ENCODE measurements at places on chromosomes 3 and 15.
A peak's percentile ranks its signal among the peaks of the same experiment; 100 is the strongest.

DNA sequence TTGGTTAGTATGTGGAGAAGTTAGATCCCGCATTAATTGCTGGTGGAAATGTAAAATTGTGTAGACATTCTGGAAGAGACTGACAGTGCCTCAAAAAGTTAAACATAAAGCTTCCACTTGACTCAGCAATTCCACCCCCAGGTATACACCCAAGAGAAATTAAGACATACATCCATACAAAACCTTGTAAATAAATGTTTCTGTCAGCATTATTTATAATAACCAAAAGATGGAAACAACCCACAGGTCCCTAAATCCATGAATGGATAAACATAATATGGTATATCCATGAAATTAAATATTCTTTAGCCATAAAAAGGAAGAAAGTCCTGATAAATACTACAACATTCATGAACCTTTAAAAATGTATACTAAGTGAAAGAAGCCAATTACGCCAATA lies 817.4 kb downstream of the NTRK3 start:
- DNase-seq: no peak

DNA sequence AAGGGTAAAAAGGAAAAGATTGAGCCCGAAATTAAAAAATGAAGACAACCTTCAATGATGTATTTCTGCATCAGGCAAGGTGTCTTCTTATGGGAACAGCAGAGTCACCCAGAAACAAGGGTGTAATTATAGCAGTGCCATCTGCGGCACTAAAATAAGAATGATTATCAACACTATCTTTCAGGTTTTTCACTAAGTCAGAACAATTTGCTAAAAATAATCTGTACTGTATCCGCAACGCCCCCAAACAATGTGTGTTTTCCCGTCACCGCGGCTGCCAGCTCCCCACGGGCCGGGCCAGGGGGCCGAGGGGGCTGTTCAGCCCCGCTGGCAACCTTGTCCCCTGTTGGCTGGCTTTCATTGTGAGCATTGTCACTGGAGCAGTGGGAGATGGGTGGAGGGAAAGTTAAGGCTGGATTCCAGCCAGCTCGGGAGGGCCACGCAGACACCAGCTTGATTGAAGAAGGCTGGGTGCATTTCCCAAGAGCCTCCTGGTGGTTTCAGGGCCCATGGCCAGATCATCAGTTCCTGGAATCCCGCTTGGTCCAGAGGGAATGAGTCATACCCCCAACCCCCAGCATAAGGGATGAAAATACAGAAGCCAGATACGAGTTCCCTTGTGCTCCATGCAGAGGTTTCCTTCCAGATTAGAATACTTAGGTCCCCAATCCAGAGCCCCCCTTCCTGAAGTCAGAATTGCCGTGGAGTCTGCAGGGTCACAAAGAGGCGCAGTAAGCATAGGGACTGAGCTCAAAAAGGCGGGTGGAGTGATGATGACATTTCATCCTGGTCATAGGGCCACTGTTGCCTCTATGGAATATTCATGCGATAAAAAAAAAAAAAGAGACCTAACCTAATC lies 90.2 kb upstream of the KLF13 start:
- DNase-seq: peak; percentile 98

- DNase-seq: no peak
Observed at GRCh38 chr15:93985925-93986324, 245.4 kb upstream of the MCTP2 start.

- no peak for DNase-seq
Observed at GRCh38 chr3:154244644-154245043, 79.6 kb downstream of the DHX36 start.

- DNase-seq: no peak
Observed at GRCh38 chr3:179825527-179826246, 172.8 kb downstream of the USP13 start.

GRCh38 chr15:89760303-89761008 lies 9.4 kb upstream of the MESP1 start:
- peak; percentile 36 for DNase-seq

GRCh38 chr3:61610316-61610715 lies 48.9 kb downstream of the PTPRG start:
- DNase-seq: no peak

DNA sequence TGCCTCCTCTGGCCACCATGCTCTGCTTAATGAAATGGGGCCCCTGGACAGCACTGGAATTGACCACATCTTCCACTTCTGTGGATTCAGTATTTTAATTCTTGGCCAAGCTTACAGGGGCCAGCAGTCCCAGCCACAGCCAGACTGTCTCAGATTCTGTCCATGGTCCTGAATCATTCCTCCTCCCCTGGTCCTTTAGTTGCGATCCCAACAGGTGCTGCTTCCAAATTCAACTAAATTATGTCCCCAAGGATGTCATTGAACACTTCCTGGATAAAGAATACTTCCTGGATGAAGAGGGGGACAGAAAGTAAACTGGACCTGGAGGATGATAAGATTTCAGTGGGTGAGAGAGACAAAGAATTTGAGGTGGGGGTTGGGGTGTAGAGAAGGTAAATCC lies 111.1 kb upstream of the FOXB1 start:
- DNase-seq: no peak

GRCh38 chr15:35911052-35911777 lies 365.2 kb upstream of the DPH6 start:
- DNase-seq: no peak

DNA sequence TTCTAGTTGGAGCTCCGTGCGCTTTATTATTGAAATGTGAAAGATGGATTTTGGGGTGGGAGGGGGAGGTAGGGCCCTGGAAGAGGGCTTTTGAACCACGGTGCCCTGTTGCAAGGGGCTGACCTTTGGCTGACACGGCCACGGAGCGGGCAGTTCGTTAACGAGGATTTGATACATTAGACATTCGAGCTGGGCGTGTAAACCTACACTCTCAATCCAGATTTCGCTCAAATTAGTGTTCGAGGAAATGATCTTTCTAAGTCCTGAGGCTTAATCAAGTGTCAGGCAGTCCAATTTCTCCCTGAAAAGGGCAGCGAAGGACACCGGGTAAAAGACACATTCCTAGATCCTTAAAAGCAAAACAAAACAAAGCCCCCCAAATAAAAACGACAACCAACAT lies 13.0 kb downstream of the ZIC1 start:
- no peak for DNase-seq

DNA sequence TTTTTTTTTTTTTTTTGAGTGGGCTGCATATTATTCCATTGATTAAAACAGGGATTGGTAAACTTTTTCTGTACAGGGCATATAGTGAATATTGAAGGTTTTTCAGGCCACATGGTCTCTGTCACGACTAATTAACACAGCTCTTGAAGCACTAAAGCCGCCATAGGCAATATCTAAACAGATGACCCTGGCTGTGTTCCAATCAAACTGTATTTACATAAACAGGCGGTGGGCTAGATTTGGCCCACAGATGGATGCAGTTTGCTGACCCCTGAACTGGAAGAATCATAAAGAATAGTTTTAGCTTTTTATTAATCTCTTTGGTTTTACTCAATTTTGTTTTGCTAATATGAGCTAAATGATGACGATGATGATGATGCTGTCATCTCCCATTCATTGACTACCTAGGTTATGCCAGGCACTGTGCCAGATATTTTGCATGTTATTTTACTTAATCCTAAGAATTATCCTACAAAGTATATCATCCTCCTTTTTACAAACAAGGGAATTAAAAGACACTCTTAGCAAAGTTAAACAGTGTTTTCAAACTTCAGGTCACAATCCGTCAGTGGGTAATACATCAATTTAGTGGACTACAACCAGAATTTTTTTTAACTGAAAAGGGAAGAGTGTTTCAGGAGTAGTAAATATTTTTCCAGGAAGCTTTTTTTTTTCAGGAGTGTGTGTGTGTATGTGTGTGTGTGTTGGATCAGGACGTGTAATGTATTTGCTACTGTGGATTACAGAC lies 54.3 kb downstream of the LMCD1 start:
- no peak for DNase-seq

- no peak for DNase-seq
Observed at GRCh38 chr3:113773381-113773780, 26.5 kb downstream of the ATP6V1A start.

DNA sequence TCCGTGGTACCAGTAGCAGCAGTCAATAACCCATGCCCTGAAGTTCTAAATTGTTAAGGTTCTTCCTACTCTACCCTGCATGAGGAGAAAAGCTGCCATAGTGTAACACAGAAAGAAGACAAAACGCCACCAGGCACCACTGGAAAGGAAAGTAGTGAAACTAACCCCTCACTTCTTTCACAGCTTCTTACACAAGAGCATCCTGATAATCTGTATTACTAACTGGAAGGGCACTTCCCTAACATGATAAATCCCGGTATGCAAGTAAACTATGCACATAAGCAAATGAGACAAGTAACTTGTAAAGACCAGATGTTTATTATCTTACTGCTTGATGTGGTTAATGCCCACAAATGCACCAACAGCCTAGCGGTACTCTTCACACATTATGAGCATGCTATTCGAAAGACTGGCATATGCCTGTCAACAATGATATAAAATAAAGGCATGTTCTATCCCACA lies 141.3 kb downstream of the ADAM10 start:
- DNase-seq: no peak

- DNase-seq: no peak
Observed at GRCh38 chr3:17033516-17034168, 148.9 kb downstream of the PLCL2 start.

DNA sequence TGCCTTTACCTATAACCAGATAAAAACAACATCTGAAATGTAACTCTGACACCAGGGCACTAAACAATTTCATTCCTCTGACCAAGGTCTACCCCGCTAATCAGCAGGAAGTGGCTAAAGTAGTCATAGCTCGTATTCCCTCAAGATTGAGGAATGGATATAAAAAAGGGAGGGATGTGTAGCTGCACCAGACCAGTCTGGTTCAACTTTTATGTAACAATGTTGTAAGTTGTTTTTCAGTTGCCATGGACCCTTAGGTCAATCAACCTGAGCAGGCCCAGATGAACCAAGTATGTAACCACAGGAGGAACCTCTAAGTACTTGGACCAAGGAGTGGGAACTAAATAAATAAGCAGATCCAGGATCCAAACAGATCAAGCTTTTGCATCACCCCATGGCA lies 28.4 kb upstream of the IFT57 start:
- DNase-seq: no peak

DNA sequence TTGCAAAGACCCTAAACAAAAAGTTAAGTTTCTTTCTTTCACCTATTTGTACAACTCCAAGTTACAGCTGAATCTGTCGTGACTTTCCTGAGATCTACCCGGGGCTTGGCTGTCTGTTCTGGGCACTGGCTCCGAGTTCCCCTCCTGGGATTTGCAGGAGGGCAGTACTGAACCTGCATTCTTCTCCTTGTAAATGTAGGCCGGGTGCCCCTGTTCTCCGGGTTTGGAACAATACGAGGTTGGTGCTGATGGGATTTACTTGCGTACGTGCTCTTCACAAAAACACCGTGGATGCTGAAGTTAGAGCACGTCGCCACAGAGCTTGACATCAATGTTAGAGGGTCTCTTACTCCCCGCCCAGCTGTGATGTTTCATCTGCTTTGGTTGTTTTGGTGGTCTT lies 48.1 kb downstream of the KLHL25 start:
- DNase-seq: no peak

- no peak for DNase-seq
Observed at GRCh38 chr3:73752338-73752737, 127.6 kb upstream of the PDZRN3 start.

- DNase-seq: no peak
Observed at GRCh38 chr3:151584566-151584965, 123.7 kb upstream of the IGSF10 start.

GRCh38 chr15:32106401-32107381 lies 76.4 kb downstream of the CHRNA7 start:
- DNase-seq: no peak

DNA sequence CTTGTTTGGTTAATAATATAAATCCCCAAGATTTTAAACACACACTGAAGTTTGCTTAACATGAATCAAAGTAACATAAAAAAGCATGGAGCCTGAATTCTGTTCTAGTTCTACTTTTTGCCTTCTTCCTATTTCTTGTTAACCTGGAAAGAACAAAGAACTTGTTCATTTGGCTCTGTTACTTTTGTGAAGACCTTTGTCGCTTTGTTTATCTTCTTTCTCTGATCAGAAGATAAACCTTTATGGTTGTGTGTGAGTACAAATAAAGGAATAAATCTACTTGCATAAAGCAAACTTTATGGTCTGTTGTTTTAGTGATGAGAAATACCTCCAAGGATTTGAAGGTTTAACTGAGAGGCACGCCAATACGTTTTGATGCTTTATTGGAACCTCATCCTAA lies 210.1 kb upstream of the SATB1 start:
- DNase-seq: no peak

- DNase-seq: no peak
Observed at GRCh38 chr3:96970211-96970610, 155.8 kb downstream of the EPHA6 start.

DNA sequence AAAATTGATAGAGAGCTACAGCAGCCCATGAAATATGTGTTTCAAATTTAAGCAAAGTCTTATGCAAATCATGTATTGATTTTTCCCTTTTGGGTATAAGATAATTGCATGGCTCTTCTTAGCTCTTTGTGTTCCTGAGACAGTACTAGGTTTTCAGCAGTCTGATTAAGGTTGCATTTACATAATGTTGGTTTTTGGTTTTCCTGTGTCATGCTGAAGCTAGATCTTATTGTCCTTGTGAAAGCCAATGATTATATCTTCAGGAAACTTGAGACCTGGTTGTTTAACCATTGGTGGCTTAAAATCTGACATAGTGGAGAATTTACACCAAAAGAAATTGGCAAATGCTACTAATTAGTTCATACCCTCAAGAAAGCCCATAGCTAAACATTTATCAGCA lies 392.6 kb downstream of the ZPLD1 start:
- no peak for DNase-seq

DNA sequence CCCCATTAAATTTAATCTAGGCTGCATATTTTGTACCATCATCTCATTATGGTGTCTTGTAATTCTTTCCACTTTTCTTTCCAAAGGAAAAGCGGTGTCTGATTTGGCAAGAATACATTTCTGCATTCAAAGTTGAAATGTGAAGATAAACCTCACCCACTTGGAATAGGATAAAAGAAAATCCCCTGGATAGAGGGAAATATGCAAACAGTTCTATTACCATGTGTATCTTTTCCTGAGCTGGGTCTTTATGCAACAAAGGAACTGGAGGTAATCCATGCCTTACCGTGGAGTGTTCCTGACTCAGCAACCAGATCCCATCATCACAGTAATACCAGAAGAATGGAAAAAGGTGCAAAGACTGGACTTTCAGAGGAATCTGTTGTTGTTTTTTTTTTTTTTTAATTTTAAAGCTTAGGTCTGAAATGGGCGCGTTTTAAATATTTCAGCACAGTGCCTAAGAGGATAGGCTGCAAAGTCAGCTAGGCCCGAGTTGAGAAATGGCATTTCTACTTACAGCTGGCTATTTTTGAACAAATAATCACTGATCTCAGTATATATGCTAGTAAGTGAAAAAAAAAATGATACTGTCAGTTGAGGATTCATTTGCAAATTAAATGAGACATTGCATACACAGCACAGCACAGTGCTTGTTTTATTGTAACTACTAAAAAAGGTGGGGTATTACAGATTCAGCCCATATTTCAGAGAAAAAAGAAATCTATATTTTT lies 55.5 kb upstream of the ADAMTS9 start:
- DNase-seq: no peak

DNA sequence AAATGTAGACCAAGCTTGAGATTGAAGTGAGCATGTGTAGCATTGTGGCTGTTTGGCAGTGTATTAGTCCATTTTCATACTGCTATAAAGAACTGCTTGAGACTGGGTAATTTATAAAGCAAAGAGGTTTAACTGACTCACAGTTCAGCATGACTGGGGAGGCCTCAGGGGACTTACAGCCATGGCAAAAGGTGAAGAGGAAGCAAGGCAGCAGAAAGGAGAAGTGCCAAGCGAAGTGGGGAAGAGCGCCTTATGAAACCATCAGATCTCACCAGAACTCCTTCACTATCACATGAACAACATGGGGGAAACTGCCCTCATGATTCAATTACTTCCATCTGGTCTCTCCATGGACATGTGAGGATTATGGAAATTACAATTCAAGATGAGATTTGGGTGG lies 8.6 kb upstream of the CERS3 start:
- DNase-seq: no peak
